GM10248 (cell line): ENCODE measurements at places on chromosomes 2 and 18.
A peak's percentile ranks its signal among the peaks of the same experiment; 100 is the strongest.

DNA sequence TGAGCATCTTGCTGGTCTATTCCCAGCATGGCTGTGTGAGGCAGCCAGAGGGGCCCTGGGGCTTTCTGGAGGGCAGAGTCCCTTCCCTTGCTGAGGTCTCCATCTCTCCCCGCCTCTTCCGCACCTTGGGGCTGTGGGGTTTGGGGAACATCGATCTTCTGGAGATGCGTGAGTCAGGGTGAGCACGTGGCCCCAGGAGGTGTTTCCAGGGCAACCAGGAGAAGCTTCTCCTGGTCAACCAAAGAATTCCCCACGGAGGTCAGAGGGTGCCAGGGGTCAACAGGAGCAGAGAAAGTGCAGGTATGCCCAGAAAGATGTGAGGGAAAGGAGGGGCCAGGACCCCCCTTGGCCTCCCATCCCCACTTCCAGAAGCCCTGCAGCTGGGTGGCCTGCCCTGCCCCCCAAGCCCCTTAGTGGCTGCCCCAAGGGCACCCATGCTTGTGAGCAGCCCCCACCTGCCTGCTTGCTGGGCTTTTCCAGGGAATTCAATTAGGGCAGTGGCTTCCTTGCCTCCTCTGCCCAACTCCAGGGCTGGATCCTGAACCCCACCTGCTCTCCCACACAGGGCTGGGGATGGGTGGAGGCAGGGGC lies 2.8 kb upstream of the PROM2 start:
- no peak for DNase-seq

- DNase-seq, result peak; percentile 16
Measured at GRCh38 chr2:96508521-96509113, 3.5 kb upstream of the NEURL3 start.

DNA sequence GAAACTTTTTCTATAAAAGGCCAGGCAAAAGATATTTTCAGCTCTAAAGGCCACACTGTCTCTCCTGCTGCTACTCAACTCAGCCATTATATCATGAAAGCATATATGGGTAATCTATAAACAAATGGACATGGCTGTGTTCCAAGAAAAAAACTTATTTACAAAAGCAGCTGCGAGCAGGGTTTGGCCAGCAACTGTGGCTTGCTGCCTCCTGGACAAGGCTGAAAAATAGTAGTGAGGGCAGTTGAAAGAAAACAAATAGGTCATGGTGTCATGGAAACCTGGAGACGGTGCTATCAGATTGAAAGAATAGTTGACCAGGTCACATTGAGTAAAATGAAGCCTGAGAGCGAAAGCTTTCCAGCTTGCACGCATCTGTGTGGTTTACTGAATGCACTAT lies 89.2 kb upstream of the LRATD1 start:
- no peak for DNase-seq

- DNase-seq, result no peak
Measured at GRCh38 chr2:88540346-88540745, 86.9 kb downstream of the EIF2AK3 start.

GRCh38 chr2:79087785-79088364 lies at the start of gene REG1B:
REG1B (minus strand) TSS chr2:79087993; CDS start chr2:79087612, 381 bp downstream.
- DNase-seq, result no peak

GRCh38 chr2:78982638-78983330 lies 42.7 kb upstream of the REG3G start:
- DNase-seq, result no peak

- no peak for DNase-seq
Measured at GRCh38 chr2:65142515-65142914, 12.6 kb upstream of the RAB1A start.

- peak; percentile 74 for DNase-seq
Measured at GRCh38 chr18:8988260-8988871, 114.1 kb upstream of the NDUFV2 start.

DNA sequence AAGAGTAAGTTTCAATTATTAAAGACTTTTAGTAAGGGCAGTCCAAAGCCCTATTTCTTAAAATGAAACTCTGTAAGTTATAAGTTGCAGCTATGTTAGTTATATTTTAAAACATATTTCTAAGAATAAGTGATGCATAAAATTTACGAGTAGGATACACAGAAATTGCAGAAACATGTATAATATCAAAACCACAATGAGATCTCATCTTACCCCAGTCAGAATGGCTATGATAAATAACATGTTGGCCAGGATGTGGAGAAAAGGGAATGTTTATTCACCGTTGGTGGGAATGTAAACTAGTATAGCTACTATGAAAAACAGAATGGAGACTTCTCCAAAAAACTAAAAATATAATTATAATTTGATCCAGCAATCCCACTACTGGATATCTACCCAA lies 201.2 kb downstream of the CBLN2 start:
- no peak for DNase-seq

DNA sequence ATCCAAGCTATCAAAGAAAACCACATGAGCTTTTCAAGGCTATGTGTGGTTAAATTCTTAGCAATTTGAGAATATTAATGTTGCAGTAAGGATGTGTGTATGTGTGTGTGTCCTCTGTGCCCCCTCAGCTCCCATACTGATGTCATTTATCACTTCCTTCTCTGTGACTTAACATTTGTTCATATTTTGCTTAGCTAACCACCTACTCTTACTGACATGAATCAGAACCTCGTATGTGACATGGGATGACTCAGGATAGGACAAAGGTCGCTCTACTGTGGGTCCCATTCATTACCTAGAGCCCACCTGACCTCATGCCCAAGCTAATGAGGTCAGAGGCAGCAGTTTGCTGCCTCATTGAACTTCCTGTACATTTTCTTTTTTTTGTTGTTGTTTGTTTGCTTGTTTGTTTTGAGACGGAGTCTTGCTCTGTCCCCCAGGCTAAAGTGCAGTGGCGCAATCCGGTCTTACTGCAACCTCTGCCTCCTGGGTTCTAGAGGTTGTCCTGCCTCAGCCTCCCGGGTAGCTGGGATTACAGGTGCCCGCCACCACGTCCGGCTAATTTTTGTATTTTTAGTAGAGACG lies 36.3 kb downstream of the MOGAT1 start:
- peak; percentile 43 for DNase-seq

DNA sequence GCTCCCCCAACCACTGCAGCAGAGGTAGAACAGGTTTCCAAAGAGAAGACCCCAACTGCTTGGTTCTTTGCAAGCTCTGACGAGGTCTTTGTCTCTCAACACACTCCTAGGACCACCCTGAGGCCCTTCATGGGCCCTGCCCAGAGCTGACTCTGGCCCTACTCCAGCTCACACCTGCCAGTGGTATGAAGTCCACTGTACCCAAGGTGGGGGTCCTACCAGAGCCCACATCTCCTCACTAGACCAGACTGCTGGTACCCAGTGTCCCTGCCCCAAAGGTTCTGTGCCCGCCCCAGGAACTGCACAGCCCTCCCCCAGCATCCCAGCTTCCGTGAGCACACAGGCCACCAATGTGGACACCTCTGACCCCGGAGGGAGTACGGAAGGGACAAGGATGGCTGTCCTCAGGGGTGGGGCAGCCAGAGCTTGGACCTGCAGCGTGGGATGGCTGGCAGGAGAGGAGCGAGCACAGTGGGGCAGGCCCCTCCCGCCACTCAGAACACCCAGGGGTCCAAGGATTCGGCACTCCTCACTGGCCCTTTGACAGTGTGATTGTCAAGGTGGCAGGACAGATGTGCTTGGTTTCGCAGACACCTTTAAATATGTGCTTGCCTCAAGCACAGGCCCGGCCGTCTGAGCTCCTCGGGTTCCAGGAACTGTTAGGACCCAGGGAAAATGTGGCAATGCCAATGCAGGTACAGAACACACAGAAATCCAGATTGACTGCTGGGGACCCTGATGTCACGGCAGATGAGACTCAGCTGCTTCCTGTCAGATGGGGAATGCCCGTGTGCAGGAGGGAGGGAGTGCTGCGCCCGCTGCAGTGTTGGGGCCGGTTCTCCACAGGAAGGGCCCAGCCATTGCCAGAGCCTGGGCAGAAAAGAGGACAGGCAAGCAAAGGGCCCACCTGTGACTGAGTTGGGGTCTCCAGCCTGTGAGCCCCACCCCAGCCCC lies 51.2 kb downstream of the MTERF4 start:
- peak; percentile 24 for DNase-seq

GRCh38 chr2:145592361-145592760 lies 1072.4 kb upstream of the ZEB2 start:
- DNase-seq, result no peak

- no peak for DNase-seq
Measured at GRCh38 chr2:161362568-161363166, 53.4 kb upstream of the TBR1 start.

DNA sequence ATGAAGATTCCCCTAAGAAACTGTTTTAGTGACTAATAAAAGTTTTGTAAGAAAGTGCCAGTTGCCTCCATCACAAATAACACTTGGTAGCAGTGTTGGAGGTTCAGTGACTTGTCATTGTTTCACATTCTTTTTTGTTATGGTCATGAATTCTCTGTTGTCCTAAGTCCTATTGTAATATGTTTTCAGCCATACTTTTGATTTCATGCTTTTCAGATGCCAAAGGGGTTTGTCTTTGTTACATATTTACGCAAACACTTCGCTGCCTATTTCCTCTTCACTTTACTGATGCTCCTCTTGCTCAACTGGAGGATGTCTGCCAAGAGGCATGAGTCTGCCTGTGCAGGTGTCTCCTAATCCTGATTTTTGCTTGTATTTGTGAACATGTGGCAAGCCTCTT lies 66.6 kb downstream of the PHLPP1 start:
- no peak for DNase-seq
